Stimulated activated CD8-positive, alpha-beta memory T cell treated with anti-CD3 and anti-CD28 coated beads, Interleukin-12 subunit alpha, Interleukin-12 subunit beta, amount 100 ng/mL, for 1 hour (primary cell): ENCODE measurements at places on chromosomes 3 and 15.

DNA sequence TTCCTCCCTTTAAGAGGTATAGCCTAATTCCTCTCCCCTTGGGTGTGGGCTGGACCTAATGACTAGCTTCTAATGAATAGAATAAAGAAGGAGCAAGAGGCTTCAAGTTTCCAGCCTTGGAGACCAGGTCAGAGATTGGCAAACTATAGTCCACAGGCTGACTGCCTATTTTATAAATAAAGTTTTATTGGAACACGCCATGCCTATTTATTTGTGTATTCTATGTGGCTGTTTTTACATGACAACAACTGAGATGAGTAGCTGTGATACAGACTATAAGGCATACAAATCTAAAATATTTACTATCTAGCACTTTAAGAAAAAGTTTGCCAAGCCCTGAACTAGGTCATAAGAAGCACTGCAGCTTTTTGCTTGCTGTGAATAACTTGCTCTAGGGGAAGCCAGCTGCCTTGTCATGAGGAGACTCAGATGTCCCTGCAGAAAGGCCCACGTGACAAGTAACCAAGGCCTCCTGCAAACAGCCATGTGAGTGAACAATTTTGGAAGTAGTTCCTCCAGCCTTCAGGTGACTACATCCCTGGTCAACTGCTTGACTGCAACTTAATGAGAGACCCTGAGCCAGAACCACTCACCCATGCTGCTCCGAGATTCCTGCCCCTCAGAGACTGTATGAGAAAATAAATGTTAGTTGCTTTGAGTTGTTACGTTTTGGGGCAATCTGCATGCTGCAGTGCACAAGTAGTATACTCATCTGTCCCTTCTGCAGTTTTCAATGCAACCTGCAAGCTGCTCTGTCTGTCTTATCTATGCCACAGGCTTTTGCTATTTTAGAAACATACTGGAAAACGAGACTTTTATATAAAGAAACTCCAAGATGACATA is 21.1 kb upstream of the MAP3K13 start:
- DNase-seq: no peak

DNA sequence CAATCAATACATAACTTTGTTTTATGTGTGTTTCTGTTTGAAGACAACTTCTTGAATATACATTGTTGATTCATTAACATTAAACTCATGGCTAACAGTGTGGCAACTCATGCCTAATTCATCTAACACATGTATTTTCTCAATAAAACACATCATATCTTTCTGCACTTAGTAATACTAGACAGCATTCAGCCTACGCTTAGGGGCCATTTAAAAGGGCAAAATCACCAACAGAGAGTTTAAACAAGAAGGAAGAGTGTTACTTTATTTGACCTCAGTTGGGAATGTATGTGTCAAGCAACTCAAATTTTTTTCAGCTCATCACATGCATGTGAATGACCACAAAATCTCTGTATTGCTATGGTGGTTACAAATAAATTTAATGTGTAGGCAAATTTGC is 128.8 kb upstream of the AADACL2 start:
- no peak for DNase-seq

DNA sequence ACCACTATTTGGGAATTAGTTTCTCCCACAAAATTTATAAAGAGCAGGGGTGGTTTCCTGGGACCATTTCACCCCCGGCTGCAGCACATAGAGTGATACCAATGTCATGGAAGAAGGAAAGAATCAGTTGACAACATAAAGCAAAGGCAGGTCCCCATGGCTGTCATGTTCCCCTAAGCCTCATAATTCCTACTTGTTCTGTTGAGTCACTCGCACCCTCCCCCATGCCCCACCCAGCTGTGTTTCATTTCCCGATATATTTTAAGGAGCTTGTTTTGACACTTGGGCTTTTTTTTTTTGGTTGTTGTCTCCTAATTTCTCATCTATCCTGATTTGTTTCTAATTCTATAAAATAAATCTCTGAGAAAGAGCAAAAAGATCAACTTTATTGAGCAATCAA is 24.9 kb downstream of the ERC2 start:
- DNase-seq: no peak

DNA sequence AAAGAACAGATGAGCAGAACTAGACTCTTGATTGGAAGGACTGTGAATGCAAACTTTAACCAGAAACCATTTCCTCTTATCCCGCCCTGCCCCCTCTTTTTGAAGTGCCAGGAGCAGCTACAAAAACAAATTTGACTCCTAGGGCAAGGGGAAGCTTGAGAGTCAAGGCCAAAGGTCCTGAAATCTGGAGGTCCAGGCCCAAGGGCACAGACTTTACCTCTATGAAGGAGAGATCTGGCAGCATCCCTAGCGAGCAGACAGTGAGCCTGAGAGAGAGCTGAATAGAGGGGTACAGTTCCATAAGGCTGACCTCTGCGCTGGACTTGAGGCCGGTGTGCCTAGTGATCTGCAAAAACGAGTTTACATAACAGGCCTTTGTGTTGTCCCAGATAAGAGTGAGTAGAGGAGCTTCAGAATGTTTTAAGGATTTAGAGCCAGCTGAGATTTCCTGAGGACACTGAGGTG is 5.1 kb downstream of the RAB43 start:
- DNase-seq: no peak

- DNase-seq: no peak
Measured at GRCh38 chr3:67357610-67358458, 296.6 kb downstream of the SUCLG2 start.

GRCh38 chr3:113271189-113271588 is 59.8 kb downstream of the BOC start:
- no peak for DNase-seq

DNA sequence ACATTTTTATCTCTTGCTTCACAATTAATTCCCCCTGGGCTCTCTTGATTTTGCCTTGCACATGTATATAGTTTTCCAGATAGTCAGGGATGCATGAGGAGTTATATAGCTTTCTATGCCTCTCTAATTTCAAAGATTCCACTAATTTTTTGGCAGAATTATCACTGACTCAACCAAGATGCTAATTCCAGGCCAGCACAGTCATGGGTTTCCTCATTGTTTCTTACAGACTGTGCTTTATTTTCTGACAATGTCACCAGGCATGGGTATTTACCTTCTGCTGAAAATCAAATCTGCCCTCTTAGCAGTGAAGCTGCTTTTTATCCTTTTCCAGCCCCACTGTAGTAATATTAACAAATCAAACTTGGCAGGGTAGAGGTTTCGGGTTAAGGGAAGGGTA is 1520.6 kb upstream of the CADM2 start:
- DNase-seq: no peak

DNA sequence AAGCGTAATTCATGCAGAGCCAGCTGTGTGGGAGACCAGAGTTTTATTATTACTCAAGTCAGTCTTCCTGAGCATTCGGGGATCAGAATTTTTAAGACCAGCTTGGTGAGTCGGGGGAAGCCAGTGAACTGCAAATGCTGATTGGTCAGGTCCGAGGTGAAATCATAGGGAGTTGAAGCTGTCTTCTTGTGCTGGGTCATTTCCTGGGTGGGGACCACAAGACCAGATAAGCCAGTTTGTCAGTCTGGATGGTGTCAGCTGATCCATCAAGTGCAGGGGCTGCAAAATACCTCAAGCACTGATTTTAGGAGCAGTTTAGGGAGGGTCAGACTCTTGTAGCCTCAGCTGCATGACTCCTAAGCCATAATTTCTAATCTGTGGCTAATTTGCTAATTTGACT is 228.1 kb upstream of the ATP10A start:
- DNase-seq: no peak

DNA sequence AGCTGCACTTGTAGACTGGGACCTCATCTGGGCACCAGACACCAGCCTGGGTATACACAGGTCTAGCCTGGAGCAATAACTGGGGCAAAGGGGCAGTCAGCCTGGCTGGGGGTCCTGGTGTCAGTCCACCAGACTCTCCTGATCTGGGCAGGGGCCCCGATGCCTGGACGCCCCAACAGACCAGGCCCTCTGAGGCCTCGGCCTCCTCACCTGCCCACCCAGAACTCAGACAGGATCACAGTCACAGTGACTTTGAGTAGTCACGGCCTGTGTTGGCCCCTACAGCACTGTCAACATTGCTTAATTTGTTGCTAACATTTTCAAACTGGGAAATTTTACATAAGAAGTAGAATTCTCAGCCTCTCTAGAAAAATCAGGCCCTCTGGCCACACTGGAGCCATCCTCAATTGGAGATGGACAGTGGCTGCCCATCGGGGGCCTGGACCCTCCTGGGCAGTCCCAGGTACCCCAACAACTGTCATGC is 5.8 kb downstream of the TWF2 start:
- DNase-seq: no peak

- DNase-seq: no peak
Measured at GRCh38 chr15:81751256-81751655, 294.6 kb downstream of the MEX3B start.

GRCh38 chr15:65595960-65596359 is 15.0 kb downstream of the INTS14 start:
- DNase-seq: no peak

GRCh38 chr15:25797035-25797434 is 66.1 kb downstream of the ATP10A start:
- no peak for DNase-seq
